Memory B cell (primary cell): ENCODE measurements at places on chromosomes 5 and 9.

DNA sequence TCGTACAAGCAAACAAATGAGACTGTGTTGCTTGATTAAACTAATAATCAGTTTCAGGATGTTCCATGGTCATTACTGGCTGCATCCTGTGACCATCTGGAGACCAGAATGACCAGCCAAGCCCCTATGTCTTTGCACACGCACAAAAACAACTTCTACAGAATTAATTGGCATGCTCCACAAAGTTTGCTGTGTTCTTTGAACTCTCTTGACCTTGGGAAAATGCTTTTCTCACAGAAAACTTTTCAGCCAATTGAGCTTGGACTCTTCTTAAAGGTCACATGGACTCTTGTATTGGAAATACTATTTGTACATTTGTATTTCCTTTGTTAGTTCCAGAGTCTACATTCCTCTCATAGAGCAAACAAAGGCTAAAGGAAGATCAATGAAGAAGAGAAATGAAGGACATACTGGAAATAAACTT lies 147.8 kb downstream of the ARRDC3 start:
- DNase-seq, result no peak

GRCh38 chr9:78003730-78004129 lies 27.9 kb downstream of the GNAQ start:
- no peak for DNase-seq

DNA sequence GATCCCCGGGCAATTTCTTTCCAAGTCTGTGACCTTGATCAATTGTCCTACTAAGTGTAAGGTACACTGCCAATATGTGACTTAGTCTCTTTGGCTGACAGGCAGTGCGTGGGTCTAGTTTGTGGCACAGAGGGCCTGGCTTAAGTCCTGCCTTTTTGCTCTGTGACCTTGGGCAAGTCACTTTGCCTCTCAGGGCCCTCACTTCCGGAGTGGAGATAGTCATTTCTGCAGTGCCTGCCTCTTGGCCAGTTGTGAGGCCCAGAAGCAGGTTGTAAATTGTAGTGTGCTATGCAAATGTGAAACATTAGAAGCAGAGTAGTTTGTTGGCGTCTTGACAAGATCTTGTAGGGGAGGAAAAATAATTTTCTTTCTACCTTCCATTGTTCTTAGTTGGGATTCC lies 39.0 kb downstream of the KIF4B start:
- DNase-seq, result no peak

GRCh38 chr5:131976414-131977211 lies 31.1 kb upstream of the MEIKIN start:
- DNase-seq, result no peak

GRCh38 chr5:95426227-95426626 lies 35.1 kb downstream of the FAM81B start:
- DNase-seq, result no peak

- DNase-seq, result no peak
Observed at GRCh38 chr5:17169507-17169906, 47.9 kb upstream of the BASP1 start.

GRCh38 chr9:7760014-7760415 lies 39.6 kb downstream of the DMAC1 start:
- no peak for DNase-seq

GRCh38 chr9:110935829-110936228 lies 102.4 kb downstream of the LPAR1 start:
- DNase-seq, result no peak

DNA sequence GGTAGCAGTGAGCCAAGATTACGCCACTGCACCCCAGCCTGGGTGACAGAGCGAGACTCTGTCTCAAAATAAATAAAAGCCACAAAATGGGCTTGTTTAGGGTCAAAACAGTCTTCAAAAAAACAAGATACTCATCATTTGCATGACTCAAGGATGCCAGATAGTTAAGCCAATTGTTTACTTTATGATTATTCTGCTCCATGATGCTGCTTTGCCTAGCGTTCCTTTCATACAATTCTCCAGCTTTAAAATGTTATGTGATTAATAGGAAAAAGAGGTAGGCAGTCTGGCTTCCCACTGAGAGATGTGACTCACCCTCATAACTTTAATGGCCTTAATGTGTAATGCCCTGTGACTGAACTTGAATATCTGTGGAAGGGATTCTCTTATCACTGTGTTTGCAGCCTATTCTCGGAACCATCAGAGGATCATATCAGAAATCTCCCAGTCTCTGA lies 364.6 kb upstream of the TRPC7 start:
- no peak for DNase-seq

- DNase-seq, result no peak
Observed at GRCh38 chr9:8649807-8650206, 850.2 kb upstream of the DMAC1 start.

DNA sequence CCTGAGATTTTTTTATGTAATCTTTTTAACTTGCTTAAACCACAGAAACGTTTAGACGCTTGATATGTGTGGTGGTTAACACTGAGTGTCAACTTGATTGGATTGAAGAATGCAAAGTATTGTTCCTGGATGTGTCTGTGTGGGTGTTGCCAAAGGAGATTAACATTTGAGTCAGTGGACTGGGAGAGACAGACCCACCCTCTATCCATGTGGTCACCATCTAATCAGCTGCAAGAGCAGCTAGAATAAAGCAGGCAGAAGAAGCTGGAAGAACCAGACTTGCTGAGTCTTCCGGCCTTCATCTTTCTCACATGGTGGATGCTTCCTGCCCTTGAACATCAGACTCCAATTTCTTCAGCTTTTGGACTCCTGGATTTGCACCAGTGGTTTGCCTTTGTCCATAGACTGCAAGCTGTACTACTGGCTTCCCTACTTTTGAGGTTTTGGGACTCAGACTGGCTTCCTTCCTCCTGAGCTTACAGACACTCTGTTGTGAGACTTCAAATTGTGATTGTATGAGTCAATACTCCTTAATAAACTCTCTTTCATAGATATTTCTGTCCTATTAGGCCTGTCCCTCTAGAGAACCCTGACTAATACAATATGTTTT lies 816.0 kb upstream of the CDH9 start:
- no peak for DNase-seq

DNA sequence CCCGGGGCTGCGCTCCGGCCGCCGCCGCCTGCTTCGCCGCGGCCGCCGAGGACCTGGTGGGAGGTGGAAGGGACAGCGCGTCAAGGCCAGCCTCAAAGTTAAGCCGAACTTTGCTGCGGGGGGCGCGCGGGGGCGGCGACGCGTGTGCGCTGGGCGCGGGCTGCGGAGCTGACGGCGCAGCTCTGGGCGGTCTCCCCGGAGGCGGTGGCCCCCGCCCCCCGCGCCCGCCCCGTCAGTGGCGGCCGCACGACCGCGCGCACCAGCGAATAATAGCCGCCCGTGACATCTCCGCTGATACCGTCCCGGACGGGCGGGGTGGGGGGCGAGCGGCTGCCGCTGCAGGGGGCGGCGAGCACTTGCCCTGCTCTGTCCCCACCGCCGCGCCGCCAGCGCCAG lies 579 bp upstream of the FAM78A start:
- no peak for DNase-seq

GRCh38 chr9:88177371-88177770 lies 39.1 kb upstream of the SPATA31C2 start:
- no peak for DNase-seq

DNA sequence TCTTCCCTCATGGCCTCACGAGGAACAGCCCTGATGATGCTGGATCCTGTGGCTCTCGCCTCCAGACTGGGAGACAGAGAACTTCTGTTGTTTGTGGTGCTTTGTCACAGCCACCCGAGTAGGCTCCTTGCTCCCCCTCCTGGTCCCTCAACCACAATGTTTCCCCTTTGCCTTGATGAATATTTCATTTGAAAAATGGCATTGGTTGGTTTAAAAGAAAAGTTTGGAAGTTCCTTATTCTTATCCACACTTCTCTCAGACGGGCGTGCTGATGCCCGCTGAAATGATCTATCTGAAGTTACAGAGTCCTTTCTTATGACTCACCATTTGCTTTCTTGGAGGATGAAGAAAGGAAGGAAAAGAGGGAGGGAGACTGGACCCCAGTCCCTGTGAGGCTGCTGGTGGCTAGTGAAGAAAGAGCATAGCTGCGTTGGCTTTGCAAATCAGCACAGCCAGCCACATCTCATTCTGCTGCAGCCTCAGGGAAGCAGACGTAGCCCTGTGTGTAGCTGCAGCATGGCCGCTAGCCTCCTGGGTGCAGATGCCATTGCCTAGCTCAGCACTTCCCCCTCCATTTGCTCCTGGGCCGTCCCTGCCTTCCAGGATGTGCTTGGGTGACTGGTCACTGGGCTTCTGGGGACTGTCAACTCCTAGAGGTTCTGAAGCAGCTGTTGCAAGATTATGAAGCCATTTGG lies 185.9 kb downstream of the ERCC6L2 start:
- no peak for DNase-seq

DNA sequence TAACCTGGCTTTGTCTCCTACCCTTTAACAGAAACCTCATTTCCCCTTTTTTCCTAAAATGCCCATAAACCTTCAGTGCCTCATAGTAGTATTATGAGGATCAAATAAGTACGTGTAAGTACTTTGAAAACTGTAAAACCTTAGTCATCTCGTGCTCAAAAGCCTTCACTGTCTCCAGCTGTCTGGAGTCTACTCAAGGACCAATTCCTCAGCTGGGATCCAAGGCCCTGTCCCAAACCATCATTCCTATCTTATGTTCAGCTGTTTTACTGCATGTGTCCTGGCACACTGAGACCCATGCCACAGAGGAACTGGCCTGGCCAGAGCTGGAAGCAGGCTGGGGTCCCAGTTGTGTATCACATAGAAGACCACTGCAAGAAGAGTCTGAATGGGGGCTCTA lies 15.9 kb downstream of the ADAMTSL1 start:
- DNase-seq, result no peak

DNA sequence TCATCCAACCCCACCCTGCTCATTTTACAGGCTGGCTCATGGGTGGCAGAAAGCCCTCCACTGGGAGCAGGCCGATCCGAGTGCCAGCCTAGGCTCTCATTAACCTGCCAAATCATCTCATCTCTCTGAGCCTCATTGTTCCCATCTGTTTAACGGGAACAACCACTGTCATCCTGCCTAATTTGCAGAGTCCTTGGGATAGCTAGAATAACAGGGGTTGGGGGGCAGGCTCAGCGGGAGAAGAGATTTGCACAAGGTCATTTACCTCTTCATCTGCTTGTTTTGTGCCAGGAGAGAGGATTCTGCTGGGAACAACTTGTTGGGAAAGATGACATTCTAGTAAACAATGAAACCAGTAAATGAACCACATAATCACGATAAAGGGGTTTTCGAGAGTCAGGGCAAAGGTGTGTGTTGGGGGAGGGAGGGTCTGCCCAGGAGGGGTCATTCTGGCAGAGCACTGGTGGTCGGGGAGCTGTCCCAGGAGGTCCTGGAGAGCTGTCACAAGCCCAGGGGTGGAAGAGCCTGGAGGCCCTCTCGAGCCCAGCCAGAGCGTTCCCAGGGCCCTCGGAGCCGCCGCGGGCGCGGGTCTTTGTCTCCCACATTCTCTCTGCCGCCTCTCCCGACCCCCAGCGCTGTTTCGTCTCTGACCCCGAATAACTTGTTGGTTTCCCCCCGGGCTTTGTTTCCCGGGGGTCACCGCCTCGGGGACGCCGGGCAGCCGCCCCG lies 22.8 kb upstream of the NDST1 start:
- DNase-seq, result no peak

DNA sequence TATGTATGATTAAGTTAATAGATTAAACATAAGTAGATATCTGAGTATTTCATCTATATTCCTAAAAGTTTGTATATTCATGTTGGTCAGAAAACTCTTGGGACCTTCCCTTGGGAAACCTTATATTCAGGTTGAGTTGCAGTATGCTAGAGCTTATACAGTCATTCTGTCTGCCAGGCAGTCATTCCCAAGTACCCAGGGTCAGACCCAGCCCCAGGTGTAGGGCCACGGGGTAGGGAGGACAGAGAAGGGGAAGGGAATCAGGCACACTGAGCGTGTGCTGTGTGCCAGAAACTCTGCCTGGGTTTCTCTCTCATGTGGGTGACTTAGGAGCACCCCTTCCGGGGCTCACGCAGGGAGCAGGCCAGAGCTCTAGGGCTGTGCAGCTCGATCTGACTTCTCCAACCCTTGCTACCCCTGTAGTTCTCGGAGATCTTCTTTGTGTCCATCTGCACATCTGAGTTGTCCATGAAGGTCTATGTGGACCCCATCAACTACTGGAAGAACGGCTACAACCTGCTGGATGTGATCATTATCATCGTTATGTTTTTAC lies 28.2 kb downstream of the CATSPER3 start:
- no peak for DNase-seq

DNA sequence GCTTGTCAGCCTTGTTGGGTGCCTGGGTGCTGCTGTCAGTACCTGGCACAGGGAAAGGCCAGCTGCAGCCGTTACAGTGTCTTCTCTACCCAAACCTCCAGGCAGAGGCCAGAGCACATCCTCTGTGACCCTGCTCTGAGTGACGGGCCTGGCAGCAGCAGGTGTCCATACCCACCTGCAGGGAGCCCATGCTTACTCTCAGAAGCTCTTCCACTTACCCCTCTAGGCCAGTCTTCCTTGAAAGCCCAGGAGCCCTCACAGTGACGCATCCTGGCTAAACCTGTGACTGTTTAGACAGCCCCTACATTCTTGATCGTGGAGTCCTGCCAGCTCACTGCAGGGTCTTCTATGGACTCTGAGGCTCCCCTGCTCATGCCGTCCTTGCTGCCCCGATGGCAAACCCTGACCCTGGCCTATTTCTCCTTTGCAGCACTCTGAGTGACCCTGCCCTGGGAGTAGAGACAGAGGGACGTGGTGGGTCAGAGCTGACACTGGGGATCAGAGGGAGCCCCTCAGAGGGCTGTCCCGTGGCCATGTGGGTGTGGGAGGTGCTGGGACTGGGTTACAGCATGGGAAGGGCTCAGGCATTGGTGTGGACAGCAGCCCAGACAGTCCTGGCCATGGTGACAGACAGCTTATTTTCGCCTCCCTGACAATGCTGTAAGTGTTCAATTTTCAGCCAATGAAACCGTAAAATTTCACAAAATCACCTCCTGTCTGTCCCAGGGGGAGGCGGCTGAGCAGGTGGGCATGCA lies 67.6 kb upstream of the RNF130 start:
- DNase-seq, result no peak

DNA sequence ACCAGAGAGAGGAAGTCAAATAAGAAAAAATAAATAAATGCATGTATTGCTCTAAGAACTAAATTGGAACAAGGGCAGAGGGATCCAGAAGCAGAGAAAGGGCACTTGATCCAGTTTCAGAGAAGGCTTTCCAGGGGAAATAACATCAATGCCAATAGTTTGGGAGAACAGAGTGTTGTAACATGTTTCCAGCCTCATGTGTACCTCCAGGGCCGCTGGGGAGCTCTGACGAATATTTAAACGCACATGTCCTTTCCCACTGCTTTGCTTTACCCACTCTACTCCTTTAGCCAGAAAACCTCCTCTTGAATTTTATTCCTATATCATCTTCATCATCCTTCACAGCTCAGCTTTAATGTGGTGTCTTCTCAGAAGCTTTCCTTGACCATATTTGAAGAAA lies 233.7 kb downstream of the ENC1 start:
- DNase-seq, result no peak

DNA sequence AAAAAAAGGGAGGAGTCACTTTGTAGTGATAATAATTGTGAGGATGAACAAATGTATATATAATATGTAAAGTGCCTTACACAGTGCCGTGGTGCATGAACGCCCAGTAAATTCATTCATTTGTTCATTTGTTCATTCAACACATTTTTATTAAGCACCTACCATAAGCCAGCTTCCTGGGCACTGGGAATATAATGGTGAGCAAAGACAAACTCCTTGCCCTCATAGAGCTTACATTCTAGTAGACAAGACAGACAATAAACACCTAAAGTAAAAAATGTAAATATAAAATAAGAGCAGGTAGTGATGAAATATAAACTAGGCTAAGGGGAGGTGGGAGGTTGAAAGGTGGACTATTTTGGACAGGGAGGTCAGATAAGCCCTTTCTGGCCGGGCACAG lies 32.0 kb downstream of the SPRY4 start:
- DNase-seq, result no peak

- no peak for DNase-seq
Observed at GRCh38 chr9:94199776-94200175, 59.3 kb upstream of the ZNF169 start.
